ENCODE measurements at places on chromosomes 12 and 14.

DNA sequence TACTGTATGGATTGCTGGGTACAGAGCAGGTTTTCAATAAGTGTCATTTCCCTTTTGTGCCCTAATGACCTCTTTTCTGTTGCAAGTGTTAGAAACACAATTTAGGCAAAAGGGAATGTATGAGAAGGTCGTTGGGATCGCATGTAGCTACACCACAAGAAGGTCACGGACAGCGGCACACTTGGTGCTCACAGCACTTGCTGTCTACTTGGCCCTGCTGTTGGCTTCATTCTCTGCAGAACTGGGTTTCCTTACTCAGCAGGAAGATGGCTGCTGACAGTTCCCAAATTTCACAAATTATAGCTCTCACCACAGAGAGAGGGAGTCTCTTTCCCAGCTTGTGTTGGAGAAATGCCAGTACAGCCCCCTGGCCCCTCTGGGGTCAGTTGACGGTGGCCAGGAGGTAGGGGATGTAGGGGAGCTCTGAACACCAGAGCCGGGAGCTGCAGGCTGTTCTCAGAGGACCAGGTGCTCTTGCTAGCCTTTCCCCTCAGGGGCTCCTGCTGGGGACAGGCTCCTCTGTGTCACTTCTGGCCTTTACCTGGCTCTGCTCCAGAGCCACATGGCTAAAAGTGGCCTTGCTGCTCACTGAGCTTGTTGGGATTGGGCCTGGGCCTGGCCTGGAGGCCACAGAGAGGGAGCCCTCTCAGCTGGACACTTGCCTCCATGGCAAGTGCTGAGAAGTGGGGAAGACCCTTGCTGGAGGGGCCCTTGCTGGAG lies 50.9 kb upstream of the BCL7A start:
- no peak for DNase-seq

GRCh38 chr14:29486132-29486531 lies 441.5 kb downstream of the PRKD1 start:
- no peak for DNase-seq

GRCh38 chr12:52693261-52693660 lies 10.1 kb downstream of the KRT77 start:
- no peak for DNase-seq

DNA sequence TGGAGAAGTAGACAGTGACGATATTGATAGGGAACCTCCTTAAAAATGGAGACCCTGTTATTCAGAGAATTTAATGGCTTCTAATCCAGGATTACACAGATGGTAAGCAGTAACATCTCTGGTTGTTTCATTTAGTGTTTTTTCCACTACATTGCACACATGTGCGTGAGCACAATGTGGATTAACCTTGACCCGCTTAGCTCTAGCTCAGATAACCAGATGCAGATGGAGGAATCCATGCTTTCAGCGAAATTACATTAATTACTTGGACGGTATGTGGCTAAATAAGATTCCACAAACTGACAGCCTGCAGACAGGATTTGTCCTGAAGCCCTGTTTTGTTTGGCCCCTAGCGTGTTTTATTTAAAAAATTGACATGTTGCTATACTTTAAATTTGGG lies 378.4 kb downstream of the CCDC91 start:
- no peak for DNase-seq

DNA sequence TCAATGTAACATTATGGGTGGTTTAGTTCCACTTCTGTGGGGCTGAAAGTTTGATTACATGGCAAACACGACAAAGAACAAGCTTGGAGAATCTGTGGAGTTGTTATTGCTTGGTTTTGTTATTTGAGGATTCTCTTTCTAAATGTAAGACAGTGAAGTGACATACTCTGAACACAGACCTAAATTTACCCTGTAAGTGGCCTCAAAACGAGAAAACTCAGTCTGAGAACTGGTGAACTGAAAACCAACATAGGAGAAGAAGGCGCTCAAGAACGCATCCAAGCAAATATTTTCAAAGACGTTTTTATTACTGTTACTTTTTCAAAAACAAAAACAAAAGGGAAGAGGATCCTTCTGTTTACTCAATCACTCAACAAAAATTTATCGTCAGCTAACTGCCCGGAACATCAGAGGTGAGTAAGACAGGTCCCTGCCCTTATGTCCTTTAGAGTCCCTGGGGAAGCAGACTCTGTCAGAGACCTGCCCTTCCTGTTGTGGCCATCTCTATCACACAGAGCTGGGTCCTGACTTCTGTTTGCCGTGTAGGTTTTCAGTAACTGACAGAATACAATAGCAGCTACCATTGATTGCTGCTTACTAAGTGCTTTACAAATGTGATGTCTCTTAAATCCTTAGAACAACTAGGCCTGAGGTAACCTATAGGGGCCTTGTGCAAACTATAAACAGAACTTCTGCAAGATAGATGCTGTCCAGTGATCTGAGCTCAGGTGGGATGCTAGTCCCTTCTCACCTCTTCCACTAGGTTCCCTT lies 79.3 kb upstream of the C12orf71 start:
- no peak for DNase-seq

DNA sequence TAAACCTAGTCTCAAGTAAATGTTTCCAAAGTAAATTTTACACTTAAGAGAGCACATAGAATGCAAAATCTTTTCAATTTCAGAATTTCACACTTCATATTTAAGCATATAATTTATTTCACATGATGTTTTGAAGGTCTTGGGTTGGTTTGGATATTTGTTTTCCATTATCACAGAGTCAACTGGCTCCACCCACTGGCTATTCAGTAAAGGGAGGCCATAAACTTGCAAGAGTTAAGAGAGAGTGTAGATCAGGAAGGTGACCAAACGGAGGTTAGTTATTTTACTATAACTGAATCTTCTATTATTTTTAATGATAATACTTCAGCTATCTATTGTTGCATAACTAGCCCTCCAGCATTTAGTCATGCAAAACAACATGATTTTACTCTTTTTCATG lies 6.2 kb upstream of the CPNE8 start:
- no peak for DNase-seq

DNA sequence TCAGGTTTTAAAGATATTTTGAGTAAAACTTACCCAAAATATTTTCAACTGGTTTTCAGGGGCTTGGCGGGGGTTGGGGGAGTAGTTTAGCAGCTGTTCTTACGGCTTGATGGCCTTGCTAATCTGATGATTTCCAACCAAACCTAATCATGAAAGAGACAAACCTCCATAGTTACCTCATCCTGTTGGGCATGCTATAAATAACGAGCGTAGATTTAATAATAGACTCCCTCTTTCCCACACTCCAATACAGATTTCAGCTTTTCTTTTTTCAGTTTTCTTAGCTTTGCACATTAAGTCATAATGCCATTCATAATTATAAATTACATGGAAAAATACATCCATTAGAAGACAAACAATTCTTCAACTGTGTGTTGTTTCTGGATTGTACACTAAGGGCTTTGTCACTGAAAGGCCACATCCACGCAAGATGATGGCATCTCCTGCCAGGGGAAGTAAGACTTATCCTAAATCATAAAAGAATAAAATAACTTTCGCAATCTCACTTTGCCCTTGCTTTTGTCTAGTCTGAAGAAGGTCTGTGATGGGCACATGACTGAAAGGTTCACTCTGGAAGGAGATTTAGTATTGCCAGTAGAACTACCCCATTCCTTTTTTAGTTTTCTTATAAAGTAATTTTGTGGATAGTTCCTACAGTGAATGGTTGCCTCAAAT lies 23.2 kb downstream of the ITPR2 start:
- no peak for DNase-seq

GRCh38 chr12:14952299-14952921 lies 9.0 kb downstream of the ARHGDIB start:
- no peak for DNase-seq

GRCh38 chr14:73887694-73888459 lies 1.2 kb downstream of the ZNF410 start:
- DNase-seq: no peak

- no peak for DNase-seq
Measured at GRCh38 chr12:3641428-3642018, 111.4 kb downstream of the CRACR2A start.

DNA sequence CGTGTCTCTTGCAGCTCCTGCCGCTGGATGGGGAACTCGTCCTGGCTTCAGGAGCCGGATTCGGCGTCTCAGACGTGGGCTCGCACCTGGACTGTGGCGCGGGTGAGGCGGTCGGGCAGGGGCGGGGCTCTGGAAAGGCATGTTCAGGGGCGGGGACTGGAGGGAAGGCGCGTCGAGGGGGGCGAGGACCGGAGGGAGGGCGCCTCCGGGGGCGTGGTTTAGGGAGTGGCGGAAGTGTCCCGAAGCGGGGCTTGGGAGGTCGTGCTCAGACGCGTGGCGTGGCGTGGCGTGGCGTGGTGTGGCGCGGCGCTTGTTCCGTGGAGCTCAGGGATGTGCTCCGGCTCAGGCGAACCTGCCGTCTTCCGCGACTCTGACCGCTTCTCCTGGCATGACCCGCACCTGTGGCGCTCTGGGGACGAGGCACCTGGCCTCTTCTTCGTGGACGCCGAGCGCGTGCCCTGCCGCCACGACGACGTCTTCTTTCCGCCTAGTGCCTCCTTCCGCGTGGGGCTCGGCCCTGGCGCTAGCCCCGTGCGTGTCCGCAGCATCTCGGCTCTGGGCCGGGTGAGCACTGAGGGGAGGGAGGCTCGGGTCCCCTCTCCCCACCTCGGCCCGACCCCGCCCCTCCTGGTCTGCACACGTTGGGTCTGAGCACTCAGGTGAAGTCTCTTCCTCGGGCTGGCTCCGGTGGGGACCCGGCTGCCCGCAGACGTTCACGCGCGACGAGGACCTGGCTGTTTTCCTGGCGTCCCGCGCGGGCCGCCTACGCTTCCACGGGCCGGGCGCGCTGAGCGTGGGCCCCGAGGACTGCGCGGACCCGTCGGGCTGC lies 6.2 kb downstream of the AMN start:
- peak; percentile 77 for DNase-seq

DNA sequence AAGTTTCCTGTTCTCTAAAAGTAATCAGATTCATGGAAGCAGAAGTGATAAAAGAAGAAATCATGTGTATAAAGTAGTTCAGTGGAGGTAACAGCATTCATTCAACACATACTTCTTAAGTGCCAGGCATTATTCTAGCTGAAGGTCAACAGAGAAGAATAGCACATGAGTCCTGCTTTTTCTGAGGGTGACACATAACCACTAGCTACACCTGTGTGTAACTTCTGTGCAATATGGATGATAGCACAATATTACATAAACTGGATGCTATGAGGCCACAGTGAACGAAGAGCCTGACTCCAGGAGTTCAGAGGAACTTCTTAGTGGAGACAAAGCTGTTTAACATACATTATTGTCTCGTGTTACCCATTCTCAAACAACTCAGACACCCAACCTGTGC lies 114.3 kb upstream of the PCED1B start:
- DNase-seq: no peak

GRCh38 chr12:52006726-52007157 lies at the start of gene TAMALIN:
TSS of gene TAMALIN (plus strand) at chr12:52006946. CDS start at chr12:52007020, 74 bp downstream.
- DNase-seq: peak; percentile 89

DNA sequence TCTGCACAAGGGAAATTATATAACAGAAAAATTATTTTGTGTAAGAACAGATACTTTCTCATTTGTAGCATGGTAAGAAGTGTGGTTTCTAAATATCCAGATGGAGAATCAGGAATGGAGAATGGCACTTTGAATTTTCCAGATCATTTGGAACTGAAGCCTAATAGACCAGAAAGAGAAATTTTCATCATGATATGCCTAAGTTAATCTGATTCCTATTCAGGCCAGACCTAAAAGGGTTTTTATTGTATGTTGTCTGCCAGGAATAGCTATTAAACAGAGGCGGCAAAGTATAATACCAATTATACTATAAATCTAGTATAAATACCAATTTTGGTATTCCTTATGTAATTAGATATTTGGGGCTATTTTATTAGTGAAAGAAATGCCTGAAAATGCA lies 382.7 kb upstream of the FAR2 start:
- no peak for DNase-seq

GRCh38 chr12:78330131-78330530 lies 499.4 kb downstream of the NAV3 start:
- no peak for DNase-seq

DNA sequence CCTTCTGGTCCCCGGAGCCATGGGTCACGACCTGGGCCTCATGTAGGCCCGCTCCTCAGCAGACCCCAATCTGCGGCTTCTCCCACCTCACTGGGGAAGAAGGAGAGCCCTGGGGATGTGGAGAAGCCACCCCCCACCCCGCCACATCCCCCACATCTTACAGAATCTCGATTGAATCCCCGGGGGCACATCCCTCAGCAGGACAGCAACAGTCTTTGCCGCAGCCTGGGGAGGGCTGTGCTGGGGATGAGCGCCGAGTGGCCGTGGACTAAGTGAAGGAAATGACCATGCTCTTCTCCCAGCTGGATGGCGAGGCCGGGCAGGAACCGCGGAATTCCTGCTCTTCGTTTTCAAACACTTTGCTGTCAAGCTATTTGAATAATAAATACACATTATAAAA lies 169.0 kb upstream of the RTL1 start:
- no peak for DNase-seq

DNA sequence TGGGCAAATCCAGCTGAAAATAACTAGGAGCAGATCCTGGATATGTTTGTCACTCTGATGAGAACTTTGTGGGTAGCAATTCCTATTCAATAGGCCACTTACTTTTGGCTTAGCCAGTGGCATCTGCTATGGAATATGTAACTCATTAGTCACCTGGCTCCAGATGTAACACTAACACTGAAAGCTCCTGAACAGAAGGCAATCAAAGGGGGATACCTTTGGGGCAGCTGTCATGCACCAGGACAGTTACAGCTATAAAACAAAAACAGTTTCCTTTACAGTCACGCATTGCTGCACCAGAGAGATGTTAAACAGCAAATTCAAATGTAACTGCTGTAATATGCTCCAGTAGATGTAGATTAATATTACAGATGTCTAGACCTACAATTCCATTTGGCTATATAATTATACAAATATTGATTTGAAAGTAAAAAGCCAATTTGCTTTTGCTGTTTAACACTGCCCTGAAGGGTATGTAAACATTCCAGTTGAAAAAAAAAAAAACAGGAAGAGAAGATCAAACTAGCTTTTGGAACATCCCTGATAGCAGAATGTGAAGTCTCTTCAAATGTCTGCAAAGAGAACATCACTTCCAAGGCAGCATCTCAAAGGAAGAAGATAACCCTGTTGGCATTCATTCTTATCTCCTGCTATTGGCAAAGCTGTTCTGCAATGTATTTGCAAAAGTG lies 18.4 kb downstream of the RACGAP1 start:
- DNase-seq: no peak

DNA sequence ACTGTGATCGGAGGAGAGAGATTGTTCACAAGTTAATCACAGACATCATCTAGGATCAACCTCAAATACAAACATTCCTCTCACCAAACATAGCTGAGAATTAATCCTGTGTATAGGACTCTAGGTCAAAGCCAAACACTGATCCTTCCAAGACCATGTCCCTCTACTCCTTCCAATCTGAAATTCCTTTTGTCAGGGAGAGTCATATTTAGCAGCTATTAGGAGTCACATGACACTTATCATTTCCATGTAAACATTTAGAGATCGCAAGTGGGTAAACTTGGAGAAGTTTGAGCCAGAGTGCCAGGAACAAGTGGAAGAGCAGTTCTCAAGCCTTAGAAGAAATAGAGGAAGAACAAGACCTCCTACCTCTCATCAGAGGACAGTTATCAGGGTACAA lies 13.5 kb downstream of the OR2AP1 start:
- DNase-seq: no peak

DNA sequence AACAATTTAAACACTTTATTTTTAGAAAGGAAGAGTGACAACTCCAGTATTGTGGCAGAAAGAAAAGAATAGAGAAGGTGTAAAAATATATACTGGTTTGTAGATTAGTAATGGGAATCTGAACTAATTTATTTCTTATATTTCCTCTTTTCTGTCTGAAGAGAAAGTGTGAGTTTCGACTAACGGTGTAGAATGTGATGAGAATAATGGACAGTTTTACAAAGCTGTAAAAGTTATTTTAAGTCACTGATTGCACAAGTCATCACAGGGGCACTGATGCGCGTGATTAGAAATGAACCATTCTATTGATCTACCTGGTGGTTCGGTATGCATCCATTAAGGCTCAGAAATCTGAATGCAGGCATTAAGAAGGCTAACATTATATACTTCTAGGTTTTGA lies 158.5 kb upstream of the ATXN7L3B start:
- DNase-seq: no peak
